Esophagus squamous epithelium (tissue), 5 donors: ENCODE measurements at places on chromosomes 16 and 17.

GRCh38 chr17:21029036-21029435, 13.8 kb downstream of the USP22 start:
- DNase-seq, result no peak

DNA sequence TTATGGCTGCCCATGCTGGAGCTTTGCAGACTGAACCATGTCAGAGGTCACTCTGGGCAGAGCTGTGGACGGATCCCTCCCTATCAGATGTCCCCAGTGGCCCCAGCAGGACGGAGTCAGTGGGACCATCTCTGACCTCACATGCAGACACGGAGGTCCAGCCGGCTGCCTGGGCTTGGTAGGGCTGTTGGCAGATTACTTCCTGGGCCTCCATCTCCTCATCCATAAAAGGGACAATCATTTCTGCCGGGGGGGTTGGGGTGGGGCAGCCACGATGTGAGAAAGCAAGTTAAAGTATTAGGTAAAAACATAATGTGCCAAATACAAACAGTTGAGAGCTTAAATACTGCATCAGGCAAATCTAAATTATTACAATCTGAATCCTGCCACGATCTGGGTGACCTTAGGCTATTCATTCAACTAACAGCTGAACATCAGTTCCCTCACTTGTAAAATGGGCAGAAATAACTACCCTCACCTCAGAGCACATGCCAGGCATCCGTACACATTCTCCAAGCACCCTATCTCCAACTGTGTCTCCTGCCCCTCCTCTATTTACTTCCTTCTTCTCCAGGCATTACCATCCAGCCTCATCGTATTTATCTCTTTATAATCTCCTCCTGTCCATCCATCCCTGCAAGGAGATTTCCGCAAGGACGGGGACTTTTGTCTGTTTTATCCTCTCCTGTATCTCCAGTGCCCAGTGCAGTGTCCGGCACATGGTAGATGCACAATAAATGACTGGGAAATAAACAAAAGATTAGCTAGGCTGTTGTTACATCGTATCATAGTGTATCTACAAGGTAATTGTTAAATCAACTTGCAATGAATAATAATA, 192.3 kb upstream of the FOXF1 start:
- no peak for DNase-seq

DNA sequence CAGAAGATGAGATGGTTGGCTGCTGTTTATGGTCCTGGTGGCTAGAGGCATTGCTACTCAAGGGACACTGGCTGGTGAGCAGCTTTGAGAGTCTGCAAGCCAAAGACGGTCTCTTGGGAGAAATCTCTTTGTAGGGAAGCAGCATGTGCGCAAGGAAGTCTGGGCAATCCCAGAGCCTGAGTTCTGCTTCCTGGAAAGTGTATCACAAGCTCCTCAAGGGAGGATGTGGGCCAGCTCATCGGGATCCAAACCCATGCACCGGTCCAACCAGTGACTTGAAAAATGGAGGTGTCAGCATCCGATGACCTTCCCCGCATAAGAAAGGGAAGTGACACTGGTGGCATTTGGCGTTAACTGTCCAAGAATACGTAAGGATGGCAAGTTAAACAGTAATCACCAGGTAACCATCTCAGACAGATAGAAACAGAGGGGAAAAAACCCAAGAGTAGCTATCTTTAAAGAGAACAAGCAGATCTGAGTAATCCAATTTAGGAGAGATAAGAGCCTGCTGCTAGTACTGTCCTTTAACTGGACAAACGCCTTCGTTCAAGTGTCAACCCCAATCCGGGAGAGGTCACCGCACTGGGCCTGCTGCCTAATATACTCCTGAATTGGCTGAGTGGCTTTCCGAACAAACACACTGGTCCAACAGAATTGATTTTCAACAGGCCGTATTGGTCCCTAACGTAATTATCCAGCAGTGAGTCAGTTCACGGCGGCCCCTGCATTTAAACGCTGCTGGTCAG, 303.0 kb upstream of the ZFHX3 start:
- DNase-seq, result no peak

DNA sequence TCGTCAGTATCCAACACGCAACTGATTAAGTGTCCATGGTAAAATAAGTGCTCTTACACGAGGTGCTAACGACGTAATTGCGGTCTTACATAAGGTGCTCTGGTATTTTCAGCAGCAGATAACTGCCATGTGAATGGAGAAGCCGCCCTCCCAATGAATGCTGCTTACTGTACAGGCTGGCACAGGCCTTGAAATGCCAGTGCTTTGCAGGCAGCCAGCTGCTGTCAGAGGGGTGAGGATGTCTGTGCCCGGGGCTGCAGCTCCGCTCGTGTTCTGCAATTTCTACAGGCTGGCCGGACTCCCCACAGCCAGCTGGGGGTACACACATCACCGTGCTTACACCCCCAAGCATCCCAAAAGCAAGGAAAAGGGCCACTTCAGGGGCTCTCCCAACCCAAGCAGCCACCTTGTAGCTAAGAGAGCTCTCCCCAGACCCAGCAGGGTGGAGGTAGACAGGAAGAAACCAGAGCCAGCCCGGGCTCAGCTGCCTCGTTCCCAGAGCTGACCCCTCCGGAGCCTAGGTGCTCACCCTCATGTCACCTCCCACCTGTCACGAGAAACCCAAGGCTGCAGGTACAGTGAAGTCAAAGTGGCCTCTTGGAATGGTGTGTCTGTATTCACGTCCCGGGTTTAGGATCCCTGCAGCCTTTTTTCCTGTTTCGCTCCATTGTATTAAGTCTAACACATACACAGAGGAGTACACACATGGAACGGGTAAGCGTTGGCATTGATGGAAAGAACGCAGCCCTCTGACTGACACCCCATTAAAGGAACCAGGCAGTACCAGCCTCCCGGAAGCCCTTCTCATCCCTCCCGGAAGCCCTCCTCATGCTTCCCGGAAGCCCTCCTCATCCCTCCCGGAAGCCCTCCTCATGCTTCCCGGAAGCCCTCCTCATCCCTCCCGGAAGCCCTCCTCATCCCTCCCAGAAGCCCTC, 27.2 kb upstream of the RPH3AL start:
- DNase-seq, result no peak

- no peak for DNase-seq
Measured at GRCh38 chr16:14611660-14612059, 18.4 kb downstream of the PARN start.

GRCh38 chr17:41322094-41322902, 6.8 kb upstream of the KRTAP17-1 start:
- DNase-seq, result no peak

DNA sequence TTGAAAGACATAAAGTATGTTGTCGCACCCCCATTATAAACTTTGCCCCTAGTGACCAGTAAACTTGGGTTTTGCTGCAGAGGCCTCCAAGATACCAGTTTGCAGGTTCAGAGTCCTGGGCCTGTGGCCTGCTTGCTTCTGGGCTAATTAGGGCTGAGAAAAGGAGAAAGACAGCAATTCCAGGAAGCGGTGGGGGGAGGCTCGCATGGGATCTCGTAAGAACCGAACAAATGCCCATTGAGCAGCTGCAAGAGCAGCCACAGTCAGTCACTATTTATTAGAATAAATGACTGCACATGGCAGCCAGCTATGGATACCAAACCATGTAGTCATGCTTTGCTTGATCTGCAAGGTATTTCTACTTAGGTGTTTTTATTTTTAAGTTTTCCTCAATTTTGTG, 4.9 kb downstream of the SHISA9 start:
- DNase-seq, result no peak

DNA sequence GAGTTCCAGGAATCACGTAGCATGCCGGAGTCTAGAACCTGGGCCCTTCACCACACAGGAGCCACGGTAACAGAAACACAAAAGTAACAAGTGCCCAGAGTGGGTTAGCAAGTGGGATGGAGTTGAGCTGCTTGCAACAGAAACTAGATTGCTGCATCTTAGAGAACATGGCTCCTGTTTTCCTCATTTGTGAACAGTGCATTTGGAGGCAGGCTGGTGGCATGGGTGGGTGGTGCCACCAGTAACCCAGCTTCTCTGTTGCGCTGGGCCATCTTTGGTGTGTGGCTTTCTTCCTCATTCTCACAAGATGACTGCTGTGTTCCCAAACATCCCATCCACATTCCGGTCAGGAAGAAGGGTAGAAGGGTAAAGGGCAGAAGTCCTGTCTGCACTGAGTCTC, 95.5 kb downstream of the KATNIP start:
- DNase-seq, result no peak

DNA sequence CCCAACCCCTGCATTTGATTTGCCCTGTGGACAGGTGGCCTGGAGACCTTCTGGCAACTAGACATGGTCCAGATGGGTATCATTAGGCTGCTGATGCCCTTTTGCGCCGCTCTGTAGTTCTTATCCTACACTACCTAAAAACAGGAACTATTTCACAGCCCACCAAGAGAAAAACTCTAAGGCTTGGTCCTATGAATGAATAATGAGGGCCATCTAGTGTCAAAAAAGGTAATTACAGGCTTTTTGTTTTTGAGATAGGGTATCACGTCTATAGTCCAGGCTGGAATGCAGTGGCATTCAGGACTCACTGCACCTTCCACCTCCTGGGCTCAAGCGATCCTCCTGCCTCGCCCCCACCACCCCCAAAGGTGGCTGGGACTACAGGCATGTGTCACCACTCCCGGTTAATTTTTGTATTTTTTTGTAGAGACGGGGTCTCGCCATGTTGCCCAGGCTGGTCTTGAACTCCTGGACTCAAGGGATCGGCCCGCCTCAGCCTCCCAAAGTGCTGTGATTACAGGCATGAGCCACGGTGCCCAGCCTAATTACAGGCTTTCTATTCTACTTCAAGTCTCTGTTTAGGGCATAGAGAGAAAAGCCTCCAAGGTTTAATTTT, 20.9 kb downstream of the COIL start:
- no peak for DNase-seq

DNA sequence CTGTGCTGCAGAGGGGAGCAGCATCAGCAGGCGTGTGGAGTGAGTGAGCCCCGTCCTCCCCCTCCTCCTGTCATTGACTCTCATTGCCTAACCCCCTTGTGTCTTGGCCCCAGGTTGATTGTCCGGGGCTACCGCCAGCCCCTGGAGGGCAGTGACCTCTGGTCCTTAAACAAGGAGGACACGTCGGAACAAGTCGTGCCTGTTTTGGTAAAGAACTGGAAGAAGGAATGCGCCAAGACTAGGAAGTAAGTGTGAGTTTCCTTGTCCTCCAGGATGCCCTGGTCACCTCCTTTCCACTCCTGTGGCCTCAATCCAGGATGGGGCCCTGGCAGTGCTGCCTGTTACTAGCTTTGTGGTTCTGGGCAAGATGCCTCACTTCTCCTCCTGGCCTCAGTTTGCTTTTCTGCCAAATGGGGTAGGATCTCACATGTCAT, 87.0 kb downstream of the ABCC1 start:
- no peak for DNase-seq

- no peak for DNase-seq
Measured at GRCh38 chr17:61479493-61480413, 27.5 kb downstream of the TBX4 start.

DNA sequence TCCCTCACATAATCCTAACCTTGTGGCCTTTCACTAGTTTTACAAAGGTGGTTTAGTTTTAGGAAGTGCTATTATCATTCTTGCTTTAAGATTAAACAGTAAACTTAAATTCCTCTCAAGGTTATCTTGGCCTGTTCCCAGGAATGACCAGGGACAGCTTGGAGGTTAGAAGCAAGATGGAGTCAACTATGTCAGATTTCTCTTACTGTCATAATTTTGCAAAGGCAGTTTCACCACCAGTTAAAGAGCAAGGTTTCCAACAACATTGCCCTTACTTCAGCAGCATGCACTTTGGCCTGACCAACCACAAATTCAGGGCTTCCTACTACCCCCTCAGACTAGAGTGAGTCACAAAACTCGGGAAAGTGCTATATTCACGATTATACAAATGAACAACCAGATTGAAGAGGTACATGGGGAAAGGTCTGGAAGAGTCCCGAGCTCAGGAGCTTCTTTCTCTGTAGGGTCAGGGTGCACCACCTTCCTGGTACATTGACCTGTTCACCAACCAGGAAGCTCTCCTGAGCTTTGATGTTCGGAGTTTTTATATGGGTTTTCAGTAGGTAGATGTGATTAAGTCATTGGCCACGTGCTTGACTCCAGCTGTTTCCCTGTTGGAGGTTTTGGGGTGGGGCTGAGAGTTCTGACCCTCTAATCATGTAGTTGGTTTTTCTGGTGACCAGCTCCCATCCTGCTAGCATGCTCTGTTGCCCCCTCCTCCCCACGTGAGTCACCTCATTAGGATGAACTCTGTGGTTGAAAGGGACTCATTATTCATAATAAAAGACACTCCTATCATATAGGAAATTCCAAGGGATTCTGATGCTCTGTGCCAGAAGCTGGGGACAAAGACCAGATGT, 19.4 kb downstream of the RHOT1 start:
- DNase-seq, result no peak

- no peak for DNase-seq
Measured at GRCh38 chr17:79612468-79613194, 1.8 kb upstream of the RBFOX3 start.

DNA sequence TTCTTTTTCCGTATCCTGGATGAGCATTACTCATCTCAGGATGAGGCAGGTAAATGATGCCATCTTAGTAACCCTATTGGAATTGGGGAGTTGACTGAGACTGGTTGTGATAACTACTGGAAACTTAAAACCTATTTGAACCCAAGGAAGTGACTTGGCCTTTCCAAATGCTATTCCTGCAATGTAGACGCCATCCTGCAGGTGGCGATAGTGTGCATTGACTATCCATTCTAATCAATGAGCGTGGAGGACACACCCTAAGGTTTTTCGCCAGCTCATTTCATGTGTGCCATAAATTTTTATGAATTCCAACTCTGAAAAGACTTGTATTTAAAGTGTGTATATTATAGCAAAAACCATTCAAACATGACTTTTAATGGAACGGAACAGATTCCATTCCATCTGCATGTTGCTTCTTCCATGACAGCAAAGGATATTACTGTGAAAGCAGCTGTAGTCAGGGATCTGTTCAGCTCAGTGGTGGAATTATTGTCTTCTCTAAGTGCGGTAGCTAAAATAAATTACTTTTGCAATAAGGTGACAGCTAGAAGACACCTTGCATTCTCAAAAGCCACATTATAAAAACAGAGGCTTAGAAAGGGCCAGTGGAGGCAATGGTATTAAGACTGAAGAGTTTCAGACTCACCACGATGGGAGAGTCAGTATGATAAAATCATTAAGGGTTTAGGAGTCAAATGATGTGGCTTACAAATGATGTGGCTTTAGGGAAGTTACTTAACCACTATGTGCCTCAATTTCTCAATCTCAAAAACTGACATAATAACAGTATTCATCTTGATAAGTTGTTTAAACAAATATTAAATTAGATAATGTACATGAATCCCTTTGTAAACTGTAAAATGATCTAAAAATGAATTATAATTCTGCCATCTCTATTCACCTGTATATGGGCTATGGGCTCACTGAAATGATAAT, 55.5 kb downstream of the SYT17 start:
- DNase-seq, result no peak

DNA sequence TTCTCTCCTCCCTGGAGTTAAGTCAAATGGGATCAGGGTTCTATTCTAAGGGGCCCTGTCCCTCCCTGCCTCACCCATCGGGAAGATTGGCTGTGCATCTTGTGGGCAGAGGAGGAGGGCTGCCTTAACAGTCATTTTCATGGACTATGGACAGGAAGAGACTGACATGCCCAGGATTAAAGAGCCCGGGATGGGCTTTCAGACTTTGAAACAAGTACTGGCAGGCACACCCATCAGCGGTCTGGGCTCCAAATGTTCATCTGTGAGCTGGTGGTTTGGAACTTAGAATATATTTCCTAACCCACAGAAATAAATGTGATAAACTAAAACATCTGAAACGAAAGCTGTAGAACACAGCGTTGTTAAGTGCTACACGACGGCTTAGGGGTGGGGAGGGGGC, 6.5 kb downstream of the SLC6A4 start:
- DNase-seq, result no peak
